Left cardiac atrium (tissue), 4 donors: ENCODE measurements at places on chromosomes 16 and 17.

DNA sequence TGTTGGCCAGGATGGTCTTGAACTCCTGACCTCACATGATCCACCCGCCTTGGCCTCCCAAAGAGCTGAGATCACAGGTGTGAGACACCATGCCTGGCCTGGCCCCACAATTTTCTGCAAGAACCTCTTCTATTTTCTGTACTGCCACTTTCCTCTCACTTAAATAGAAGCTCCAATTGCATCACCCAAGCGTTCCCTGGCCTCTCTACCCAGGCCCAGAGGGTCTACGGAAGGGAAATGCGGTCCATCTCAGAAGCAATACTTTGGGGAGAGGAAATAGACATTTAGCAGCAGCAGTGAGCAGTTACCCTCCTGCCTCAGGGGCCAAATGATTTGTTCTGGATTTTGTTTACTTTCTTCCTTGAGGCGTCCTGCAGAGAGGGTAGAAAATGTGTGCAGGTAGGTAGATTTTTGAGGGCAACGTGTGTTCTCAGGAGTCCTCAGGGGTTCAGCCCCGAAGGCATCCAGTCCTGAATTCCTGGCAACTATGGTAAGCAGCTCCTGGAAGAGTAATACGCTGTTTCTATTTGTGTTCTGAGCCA lies 11.0 kb downstream of the SLC6A4 start:
- no peak for DNase-seq

- DNase-seq, result no peak
These were observed 34.6 kb downstream of the PRMT7 start for GRCh38 chr16:68345351-68345810.

GRCh38 chr17:17445925-17446665 lies 30.7 kb upstream of the MED9 start:
- DNase-seq, result no peak

DNA sequence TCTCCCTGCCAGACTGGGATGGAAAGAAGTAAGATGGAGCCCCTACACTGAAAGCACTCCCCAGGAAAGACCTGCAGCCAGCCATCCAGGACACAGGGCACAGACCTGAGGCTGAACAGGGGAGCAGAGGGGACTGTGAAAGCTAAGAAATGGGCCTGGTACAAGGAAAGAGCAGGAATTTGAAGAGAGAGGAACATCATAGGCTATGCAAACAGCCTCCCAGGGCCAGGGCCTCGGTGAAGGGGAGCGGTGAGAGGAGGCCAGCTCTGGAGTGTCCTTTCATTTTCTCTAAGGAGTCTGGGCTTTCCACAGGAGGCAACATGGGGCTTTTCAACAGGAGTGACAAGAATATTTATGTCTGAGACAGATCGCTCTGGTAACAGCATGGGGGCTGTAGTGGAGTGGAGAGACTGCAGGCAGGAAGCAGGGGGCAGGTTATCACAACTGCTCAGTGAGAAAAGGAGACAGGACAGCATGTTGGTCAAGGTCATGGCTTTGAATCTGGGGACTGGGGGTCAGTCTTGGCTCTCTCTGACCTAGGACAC lies 50.1 kb downstream of the TOM1L2 start:
- DNase-seq, result no peak

DNA sequence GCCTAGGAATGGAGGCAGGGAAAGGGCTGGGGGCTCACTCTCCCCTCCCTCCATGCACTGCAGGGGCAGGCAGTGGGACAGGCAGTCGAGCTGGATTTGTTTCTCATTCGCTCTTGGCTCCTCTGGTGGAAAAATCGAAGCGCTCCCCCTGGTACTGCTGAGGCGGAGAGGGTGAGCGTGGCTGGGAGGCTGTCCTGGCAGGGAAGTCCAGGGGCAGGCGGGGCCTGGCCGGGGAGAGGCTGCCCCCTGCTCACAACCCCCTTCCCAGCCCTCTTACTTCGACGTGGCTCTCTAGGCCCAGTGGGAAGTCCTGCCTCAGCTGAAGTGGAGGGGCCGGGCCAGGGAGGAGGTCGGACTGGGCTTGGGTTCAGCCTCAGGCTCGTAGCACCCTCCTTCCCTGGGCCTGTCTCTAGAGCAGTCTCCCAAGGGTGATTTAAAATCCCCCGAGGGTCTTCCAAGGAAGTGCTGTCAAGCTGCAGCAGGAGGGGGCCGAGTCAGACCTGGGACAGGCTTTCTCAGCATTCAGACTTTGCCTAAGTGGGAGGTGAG lies 16.5 kb upstream of the TMEM92 start:
- DNase-seq, result no peak

DNA sequence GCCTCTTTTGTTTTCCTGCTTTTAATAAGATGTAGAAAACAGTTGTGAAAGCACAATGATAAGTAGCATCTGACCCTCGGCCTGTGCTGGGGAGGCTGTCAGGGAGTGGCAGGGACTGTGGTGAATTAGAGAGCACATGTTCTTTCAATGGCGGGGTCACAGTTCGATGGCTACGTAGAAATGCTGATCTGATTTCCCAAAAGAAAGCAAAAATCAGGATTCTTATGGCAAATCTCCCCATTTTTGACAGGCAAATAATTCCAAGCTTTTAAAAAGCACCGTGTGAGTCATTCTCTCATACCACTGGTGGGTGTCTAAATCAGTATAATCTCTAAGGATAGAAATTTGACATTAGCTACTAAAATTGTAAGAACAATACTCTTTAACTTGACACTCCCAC lies 4.2 kb upstream of the MAPK7 start:
- no peak for DNase-seq
